Cerebellar cortex (tissue), 1 donor: ENCODE measurements at places on chromosomes 2 and 18.

GRCh38 chr2:72887032-72887739 is at the start of gene SPR:
Gene SPR (plus strand): TSS chr2:72887408. CDS start chr2:72887433, 25 bp downstream.
- peak; percentile 41 for DNase-seq

DNA sequence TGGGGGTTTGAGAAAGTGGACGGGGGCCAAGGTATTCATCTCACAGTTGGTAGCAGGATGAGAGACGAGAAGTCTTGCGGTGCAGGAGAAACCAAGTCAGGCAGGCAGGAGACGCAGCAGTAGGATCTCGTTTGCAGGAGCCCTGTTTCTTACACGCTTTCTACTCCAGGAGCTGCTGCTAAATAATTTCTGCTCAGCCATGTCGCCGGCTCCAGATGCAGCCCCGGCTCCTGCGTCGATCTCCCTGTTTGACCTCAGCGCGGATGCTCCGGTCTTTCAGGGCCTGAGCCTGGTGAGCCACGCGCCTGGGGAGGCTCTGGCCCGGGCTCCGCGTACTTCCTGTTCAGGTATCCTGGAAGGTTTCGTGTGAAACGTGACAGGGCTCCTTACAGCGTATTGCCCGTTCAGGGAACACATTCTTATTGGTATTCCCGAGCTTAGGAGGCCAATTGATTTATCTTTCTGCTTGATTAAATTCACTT is 494 bp downstream of the ANKZF1 start:
- DNase-seq: no peak

DNA sequence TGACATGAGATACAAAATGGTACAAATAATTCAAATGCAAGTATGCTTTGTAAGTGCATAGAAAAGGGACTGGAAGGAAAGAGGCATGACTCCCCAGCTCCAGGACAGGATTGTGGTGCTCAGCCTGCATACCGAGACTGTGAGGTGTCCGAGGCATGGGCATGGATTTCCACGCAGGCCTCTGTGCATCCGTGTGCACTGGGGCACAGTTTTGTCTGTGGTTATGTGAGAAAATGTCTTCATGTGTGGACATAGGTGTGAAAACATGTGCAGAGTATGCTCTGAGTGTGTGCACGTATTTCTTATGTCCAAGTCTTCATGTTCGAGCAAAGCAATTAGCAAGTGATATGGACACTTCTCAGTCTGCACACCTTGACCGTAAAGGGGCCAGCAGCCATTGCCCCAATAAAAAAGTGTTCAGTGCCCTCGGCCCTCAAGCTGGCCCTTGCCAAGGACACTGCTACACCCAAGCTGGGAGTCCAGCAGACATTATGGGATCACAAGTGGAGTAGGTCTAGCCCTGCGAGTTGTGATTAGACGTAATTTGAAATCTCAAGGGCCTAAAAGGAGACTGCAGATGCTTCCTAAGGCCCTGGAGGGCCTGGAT is 120.7 kb downstream of the CYP26B1 start:
- DNase-seq: no peak

DNA sequence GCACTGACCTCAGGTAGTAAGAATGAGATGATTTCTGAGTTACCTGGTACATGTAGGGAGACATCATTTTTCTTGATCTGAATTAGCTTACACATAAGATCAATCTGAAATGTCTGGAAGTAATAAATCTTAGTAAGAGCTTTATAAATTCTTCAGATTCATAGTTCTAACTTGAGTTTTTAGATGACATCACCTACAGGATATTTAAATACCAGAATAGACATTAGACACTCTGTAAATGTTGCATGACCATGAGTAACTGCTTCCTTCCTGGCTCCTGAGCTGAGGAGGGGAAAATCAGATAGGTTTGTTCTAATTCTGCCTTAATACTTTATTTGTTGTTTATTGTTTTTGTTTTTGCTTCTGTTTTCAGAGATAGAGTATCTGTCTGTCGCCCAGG is 181.8 kb downstream of the PHLPP1 start:
- DNase-seq: no peak

DNA sequence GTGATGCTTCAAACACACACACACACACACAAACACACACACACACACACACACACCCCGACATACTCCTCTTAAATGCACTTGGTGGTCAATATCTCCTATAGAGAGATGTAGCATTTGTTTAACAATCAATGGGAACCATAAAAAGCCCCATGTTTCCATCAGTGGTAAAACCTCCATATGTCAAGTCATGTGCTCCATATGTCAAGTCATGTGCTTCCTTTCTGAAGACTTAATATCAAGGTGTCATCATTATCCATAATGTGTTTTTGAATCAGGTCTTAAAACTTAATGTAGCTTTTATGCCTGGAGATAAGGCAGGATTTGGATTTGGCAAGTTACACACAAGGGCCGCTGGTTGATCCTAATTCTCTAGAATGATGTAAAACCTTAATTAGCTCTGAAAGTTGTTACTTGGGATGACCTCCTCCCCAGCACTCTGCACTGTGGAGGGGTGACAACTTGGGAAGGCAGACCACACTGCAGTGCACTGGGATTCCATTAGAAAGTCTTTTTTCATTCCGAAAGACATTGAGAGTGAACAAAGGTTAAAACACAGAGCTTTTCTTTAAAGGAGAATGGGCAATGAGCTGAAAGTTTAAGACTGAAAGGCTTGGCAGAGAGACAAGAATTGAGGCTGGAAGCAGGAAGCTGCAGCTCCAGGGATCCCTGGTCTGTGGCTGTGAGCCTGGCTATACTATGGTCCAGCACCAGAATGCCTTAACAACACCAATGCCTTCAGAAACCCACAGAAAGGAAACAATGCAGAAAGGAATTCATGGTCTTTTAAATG is 26.4 kb downstream of the ALK start:
- no peak for DNase-seq

GRCh38 chr2:136052369-136053362 is 65.3 kb downstream of the CXCR4 start:
- DNase-seq: no peak

- DNase-seq: no peak
These were observed 152.5 kb downstream of the ICOS start for GRCh38 chr2:204089105-204089504.

GRCh38 chr2:222424276-222424728 is at the start of gene SGPP2:
Gene SGPP2 (plus strand): TSS chr2:222424543. CDS start chr2:222424603, 60 bp downstream.
- DNase-seq: peak; percentile 64

DNA sequence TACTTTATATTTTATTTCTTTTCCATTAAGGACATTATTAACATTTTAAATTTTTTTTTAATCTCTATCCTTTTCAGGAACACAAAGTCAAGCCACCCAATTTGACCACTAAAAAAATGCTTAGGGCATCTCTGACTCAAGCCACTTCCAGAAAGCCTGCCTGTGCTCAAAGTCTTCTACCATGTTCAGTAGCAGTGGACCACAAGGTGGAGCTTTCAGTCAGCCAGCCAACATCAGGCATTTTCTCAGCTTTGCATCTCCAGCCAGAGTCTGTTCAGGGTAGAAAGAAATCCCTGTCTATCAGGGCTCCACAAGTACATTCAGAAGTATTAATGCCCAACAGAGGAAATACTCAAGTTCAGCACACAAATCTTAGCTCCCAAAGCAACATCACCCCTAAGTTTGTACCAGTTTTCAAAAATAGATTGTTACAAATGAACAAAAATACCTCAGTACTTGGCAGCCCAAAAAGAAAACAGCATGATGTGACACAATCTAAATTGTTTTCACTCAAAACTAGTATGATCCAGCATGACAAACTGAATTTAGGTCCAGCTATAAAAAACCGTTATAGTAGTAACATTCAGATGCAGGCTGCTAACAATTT is 37.6 kb downstream of the C18orf63 start:
- DNase-seq: peak; percentile 61

GRCh38 chr2:48715042-48715899 is 40.3 kb downstream of the LHCGR start:
- no peak for DNase-seq

- DNase-seq: peak; percentile 64
These were observed 88.8 kb downstream of the VIT start for GRCh38 chr2:36785179-36785795.

DNA sequence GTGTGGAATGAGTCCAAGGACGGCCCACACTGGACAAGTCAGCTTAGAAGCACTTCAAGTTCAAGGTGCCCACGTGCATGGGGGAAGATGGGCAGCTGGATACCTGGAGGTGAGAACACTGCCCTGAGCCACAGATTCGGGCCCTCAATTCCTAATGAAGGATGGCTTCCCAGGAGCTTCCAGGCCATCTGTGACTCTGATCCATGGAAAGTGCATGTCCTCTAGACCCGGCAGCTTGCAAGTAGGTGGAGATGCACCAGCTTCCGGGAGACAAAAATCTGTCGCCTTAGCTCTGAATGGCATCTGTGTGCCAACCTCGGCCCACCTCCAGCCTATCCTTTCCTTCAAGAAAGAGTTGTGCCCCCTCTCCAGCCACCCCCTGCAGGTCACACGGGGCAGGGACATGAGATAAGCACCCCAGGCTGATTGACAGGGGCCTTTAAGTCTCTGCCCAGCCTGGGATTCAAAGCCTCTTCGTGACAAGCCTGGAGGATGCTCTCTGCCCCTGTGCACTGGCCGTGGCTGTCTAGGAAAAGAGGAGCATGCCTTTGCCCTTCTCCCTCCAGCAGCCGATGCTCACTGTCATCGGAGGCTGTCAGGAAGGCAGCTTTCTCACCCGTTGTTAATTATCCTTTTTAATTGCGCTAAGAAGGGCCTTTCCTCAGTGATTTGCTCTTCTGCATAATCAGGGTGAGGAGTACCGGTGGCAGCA is 65.5 kb downstream of the BIN1 start:
- peak; percentile 40 for DNase-seq

- no peak for DNase-seq
These were observed 123.9 kb upstream of the FAM136A start for GRCh38 chr2:70425682-70426301.

GRCh38 chr18:35099911-35100310 is 58.7 kb downstream of the MAPRE2 start:
- DNase-seq: no peak

DNA sequence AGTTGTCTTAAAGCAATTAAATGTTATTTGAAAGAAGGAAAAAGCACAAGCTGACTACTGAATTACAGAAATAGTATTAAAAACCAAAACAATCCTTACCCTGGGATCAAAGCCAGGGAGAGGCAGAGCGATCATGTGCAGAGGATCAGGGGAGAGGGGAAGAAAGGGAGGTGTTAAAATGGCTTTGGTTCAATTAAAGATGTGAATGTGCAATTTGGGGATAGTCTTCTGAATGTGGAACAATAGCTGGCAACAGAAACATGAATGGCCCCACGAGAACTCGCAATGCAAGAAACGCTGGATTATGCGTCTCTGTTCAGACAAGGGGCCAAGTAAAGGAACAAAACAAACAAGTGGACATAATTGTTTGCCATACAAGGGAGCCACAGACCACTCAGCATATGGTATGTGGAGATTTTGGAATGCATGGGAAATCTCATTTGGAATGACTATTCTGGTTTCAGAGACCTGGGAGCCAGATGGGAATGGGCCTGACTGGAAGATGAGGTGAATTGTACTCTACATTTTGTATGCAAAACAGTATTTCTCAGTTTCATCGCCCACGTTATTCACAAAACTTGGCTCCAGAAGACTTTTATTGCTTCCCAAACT is 155.4 kb downstream of the SLC4A3 start:
- no peak for DNase-seq

- no peak for DNase-seq
These were observed 54.0 kb downstream of the HRH4 start for GRCh38 chr18:24514439-24514838.

- DNase-seq: no peak
These were observed 13.3 kb downstream of the NEU4 start for GRCh38 chr2:241822264-241822623.

DNA sequence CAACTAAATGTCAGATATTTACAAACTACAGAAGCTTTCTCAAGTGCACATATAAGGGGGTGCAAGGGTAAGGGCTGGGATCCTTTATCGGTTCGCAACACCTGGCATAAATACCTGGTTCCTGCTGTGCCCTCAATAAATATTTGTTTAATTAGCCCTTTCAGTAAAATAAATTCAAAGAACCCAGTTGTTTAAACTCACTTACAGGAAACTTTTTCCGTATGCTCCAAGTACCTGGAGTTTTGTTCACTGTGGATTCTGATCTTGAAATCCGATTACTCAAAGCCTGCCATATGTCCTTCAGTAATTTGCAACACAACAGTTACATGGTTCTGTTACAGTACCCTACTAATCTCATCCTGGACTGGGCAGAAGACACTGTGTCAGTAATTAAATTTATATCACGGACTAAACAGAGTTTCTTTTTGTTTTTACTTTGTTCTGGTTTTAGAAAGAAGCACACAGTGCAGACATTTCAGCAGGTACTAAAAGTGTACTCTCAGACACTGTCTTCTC is 36.9 kb downstream of the TBC1D8 start:
- DNase-seq: no peak

GRCh38 chr2:238691596-238692491 is 156.0 kb upstream of the TWIST2 start:
- no peak for DNase-seq

GRCh38 chr2:186573531-186573930 is 16.3 kb upstream of the ITGAV start:
- no peak for DNase-seq

- peak; percentile 82 for DNase-seq
These were observed 2.5 kb downstream of the DNMT3A start for GRCh38 chr2:25339211-25339674.

- DNase-seq: no peak
These were observed 219.7 kb downstream of the AFF3 start for GRCh38 chr2:99922664-99923063.

- no peak for DNase-seq
These were observed 262.9 kb upstream of the FBXO11 start for GRCh38 chr2:48169141-48169592.

GRCh38 chr18:10286580-10287150 is 167.8 kb upstream of the APCDD1 start:
- no peak for DNase-seq

DNA sequence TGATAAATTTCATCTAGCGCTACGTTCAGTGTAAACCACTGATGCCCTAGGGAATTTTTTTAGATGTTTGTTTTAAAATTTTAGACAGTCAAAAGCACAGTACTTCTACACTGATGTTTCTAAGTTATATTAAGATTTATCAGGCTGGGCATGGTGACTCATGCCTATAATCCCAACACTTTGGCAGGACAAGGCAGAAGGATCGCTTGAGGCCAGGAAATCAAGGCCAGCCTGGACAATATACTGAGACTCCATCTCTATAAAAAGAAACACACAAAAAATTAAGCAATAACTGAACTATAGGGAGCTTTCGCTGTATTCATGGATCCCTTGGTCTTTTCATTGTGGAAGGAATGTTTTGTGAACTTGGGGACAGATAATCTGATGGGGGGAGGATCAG is 50.6 kb upstream of the MAPRE2 start:
- DNase-seq: no peak
